ENCODE measurements at places on chromosomes 1 and 21. TPM values are rescaled to one million over a fixed set of nuclear protein-coding genes. Genes with fewer than 3 reads are reported as not detected.

The DNAJC28 gene
- 0.64 TPM for total RNA-seq

The SLC27A3 gene
- total RNA-seq = 18.5 TPM

The RNF115 gene
- total RNA-seq = 16.7 TPM

The KRTAP10-1 gene
- not detected for total RNA-seq

The CFHR3 gene
- total RNA-seq = not detected

The C8A gene
- total RNA-seq = not detected

The RUSC1 gene
- total RNA-seq = 39.0 TPM

The ROR1 gene
- 2.8 TPM for total RNA-seq

Measured in mammary microvascular endothelial cell (primary cell).